ENCODE measurements at places on chromosomes 5 and 9.

GRCh38 chr9:14271093-14271673, 42.8 kb downstream of the NFIB start:
- DNase-seq: no peak

DNA sequence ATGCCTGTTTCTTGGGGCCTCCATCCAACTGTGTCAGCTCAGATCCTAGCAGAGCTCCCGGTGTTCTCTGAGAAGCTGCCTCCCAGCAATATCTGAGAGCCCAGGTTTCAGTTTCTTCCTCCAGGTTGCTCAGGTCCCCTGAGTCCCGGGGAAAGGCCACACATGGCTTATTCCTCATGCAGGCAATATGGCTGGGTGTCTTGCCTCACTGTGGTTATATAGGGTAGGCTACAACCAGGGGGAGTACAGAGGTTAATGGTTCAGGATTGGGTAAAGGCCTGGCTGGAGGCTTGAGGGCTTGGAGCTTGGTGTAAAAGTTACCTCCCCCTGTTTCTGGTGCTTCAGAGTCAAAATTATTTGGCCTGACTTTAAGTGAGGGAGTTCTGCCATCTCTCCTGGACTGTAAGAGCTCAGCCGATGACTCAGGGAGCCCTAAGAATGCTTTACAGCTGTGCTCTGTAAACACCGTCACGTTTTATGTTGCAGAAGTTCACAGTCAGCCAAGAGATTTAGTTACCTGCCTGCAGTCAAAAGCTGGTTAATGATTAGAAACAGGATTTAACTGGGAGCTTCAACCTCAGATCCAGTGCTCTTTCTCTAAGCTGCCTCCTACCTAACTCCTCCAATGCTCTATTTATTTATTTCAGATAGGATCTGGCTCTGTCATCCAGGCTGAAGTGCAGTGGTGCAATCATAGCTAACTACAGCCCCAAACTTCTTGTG, 24.3 kb upstream of the UBAP2 start:
- no peak for DNase-seq

GRCh38 chr9:16709924-16710323, 160.5 kb downstream of the BNC2 start:
- DNase-seq: no peak

- DNase-seq: no peak
Observed at GRCh38 chr5:17373406-17373805, 124.6 kb upstream of the TAF11L2 start.

DNA sequence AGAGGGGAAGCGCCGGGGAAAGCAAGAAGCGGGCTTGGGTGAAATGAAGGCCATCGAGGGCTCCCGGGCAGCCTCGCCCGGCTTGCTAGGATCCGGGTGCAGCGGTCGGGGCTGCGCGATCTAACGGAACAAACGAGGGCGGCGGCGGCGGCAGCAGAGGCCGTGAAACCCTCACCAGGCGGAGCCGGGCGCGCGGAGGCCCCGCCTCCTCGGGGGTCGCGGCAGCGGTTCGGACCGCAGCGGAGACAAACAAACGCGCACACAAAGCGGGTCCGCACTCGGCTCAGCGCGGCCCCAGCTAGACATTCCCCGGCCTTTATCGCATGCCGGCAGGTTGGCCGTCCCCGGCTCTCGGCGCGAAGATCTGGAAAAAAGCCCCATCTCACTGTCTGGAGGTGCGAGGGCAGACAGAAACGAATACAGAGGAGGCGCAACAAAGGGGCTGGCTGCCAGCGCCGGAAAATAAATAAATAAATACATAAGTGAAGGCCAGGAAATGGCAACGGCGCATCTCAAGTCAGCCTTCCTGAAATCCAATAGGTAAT, 10.5 kb upstream of the TRIM36 start:
- peak; percentile 44 for DNase-seq

- DNase-seq: no peak
Observed at GRCh38 chr5:118392491-118392890, 595.9 kb downstream of the DTWD2 start.

DNA sequence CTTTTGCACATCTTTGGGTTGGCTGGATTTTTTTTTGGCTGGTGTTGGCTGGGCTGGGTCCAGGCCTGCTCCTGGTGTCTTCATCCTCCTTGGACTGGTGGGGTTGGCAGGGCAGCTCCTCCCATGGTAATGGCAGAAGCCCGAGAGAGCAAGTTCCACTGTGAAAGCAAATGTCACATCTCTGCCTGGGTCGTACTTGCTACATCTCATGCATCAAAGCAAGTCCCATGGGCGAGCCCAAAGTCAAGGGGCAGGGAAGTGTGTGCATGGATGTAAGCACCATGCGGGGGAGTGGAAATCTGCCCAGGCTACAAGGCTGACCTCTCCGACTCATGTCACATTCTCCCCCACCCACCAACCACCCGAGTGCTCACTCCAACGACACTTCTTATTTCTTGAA, 26.7 kb downstream of the NKX2-5 start:
- DNase-seq: no peak

DNA sequence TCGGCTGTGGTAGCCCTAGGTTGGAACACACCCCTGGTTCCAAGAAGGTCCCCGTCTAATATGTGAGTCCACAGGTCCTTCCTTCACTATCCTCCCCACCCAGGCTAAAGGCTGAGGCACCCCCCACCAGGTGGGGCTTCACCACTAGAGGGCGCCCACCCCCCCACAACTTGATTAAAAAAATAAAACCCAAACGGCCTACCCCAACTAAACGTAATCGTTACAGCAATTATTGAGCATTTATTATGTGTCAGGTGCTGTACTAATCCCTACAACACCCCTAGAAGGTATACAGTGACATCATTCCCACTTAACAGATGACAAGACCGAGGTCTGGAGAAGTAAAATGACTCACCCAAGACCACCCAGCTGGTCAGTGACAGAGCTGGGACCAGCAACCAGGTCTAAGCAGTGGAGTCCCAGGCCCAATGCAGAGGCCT, 65.0 kb downstream of the FGF18 start:
- peak; percentile 68 for DNase-seq

GRCh38 chr9:112836394-112836793, 54.3 kb downstream of the SLC46A2 start:
- no peak for DNase-seq

- DNase-seq: no peak
Observed at GRCh38 chr9:128528445-128529160, 23.8 kb upstream of the SPTAN1 start.

DNA sequence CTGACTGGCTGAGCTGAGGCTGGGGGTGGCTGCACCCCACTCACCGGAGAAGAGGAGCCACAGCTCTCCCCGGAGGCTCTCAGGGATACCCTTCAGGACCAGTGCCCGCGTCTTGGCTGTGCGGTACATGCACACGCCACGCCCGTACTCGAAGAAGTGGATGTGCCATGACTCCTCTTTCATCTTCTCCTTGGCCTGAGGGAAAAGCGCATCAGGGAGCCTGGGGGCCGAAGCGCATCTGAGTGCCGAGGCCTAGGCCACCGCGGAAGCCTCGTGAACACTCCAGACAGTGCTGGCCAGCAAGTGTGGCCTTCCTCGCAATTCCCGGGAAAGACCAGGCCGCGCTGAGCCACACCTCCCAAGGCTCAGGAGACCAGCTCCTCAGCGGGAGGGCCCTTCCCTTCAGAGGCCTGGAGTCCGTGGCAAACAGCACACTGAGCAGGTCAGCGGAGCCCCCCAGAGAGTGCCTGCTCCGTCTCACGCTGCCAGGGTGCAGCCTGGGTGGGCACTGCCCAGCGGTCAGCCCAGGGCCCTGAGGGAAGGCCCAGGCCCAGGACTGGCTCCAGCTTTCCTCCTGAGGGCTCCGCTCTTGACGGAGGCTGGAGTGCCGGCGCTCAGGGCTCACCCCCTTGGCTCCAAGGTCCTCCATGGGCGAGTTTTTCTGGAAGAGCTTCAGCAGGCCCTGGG, 20.5 kb upstream of the MRNIP start:
- no peak for DNase-seq

DNA sequence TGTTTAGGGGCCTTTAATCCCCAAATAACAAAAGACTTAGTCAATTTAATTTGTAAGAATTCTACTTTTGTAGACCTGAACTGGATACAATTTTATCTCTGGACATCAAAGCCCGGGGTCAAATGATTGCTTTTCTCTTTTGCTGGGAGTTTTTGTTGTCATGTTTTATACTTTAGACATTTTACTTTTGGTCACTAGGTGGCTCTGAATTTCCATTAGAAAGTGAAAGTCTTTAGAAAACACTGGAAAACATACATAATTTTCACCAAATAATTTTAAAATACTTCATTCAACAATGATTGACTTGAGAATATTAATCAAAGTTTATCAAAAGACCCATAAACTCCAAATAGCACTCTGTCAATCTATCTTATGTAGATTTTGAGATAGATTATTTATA, 2.8 kb upstream of the PCA3 start:
- no peak for DNase-seq

- DNase-seq: no peak
Observed at GRCh38 chr5:93294199-93294598, 286.8 kb downstream of the NR2F1-AS1 start.

- no peak for DNase-seq
Observed at GRCh38 chr5:74161170-74161569, 479.4 kb downstream of the ENC1 start.

DNA sequence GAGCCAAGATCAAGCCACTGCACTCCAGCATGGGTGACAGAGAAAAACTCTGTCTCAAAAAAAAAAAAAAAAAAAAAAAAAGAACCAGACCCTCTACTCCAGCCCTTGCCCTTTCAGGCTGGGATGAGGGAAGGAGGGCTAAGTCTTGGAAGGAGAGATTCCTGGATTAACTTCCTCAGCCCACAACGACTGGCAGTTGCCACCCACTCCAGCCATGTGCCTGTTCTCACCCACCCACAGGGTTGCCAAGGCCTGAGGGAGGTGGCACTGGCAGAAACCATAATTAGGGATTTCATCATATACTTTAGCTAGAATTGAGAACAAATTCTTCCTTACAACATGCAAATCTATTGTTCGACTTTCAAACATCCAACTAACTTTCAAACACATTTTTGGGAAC, 87.8 kb upstream of the SLC30A5 start:
- DNase-seq: no peak

DNA sequence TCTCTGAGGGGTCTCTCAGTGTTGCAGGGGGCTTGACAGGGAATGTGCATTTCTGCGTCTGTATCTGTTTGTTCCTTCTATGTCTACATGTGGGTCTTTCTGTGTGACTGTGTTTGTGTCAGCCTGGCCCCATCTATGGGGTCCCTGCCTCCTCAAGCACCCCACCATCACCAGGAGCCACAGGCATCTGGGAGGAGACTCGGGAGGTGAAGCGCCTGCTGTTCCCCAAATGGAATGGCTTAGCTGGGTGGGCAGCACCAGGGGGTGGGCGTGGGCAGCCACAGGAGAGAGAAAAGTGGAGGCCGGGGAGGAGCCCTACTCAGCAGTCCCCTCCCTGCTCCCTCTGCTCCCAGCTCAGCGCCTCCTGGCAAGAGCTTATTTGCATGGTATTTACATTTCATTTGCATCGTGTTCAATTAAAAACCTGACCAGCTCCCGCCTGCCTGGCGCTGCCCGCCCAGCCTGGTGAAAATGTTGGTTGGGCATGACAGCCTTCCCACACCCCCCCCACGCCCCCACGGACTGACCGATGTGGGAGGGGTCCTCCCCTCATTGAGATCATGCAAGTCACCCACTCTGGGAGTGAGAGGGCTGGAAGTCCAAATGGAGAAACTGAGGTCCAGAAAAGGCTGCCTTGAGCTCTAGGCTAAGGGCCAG, 50.5 kb downstream of the CXXC5 start:
- DNase-seq: no peak

DNA sequence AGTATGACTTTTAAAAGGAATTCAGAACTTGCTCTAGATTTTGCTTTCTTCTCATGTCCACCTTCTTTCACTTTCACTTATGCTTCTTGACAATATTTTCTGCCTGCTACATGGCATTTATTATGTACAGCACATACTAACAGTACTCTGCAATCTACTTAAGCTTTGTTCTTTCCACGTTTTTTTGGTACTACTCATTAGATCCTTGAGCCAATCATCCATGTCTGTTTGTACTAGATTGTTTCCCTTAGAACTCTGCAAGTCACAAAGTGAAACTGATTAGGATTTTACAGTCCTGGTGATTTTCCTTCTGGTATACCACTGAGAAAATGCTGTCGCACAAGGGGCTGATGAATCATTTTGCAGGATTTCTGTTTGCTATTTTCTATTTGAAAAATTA, 78.3 kb downstream of the PARP8 start:
- no peak for DNase-seq

DNA sequence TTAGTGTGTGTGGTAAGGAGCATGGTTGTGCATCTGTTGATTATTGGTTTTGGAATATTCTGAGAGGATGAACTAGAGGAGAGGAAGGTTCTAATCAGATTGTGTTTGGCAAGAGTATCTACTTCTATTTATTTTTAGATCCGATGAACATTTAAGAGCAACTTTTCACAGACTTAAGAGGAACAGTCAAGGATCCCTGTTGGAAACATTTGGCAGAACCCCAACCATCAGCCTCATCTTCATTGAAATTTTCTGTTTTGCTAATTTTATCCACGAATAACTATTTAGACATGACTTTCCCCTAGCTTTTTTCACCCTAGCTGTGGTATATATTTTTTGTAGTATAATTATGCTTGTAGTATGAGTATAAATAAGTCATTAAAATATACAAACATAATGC, 868.5 kb downstream of the MAT2B start:
- no peak for DNase-seq

- no peak for DNase-seq
Observed at GRCh38 chr5:56507351-56507930, 274.3 kb upstream of the ANKRD55 start.

DNA sequence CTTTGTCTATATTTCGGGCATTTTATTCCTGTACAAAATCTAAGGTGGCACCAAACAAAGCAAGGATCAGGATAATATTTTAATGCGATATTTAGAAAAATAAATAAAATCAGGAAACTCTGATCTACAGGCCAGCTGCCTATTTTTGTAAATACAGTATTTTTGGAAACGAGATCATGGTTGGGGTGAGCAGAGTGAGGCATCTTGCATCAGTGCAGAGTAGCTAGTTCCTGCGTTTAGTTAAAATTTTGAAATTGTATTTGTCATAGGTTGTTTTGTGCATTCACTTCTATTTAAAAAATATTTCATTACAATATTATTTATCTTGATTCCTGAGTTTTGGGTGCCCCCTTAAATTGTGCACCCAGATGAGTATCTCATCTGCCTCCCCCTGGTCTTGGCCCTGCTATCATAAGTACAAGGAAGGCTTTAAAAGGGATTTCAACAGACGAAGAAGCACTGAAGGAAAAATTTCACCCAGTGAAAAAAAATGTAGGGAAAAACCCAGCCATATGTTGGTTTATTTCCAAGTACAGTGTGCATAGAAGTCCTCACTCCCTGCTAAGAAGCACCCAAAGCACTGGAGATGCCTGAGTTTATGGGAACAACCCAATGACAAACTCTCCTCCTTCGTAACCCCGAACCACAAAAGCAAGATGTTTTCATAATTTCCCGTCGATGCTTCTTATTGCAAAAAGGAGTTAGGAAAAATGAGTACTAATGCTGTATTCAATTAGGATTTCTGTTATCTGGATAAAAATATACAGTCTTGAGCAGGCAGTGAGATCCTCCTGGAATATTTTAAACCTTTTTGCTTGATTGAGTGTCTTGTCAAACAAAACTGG, 304.7 kb upstream of the CLINT1 start:
- no peak for DNase-seq

- DNase-seq: no peak
Observed at GRCh38 chr9:116689486-116690032, 2.5 kb downstream of the TRIM32 start.

- DNase-seq: no peak
Observed at GRCh38 chr9:34633851-34634550, 3.6 kb downstream of the SIGMAR1 start.

GRCh38 chr9:18245911-18246310, 228.0 kb upstream of the ADAMTSL1 start:
- DNase-seq: no peak

GRCh38 chr9:37990404-37991015, 78.5 kb downstream of the SHB start:
- DNase-seq: no peak

Measured in GM12891 (cell line).